Urothelium cell line (cell line): ENCODE measurements at places on chromosomes 7 and 10.

DNA sequence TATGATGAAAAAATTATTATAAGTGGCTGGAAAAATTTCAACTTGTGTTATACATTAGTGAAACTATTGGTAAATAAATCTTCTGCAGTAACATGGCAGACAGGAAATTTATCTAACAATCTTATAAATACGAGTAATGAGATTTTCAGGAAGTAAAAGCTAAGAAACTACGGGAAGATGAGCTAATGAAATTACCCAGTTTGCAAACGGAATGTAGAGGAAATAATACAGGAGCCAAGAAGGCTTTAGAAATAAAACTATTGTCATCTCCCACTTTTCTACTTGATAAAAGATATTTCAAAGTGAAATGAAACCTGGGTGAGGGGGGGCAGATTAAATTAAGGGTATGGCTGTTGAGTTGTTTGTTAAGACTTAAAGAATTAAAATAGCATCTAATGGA lies 332.5 kb upstream of the SORCS1 start:
- DNase-seq = no peak

- DNase-seq = peak; percentile 75
These were observed 9.0 kb upstream of the ARPC1B start for GRCh38 chr7:99365318-99366141.

GRCh38 chr10:79582096-79582495 lies 21.9 kb upstream of the SFTPA2 start:
- DNase-seq = no peak

DNA sequence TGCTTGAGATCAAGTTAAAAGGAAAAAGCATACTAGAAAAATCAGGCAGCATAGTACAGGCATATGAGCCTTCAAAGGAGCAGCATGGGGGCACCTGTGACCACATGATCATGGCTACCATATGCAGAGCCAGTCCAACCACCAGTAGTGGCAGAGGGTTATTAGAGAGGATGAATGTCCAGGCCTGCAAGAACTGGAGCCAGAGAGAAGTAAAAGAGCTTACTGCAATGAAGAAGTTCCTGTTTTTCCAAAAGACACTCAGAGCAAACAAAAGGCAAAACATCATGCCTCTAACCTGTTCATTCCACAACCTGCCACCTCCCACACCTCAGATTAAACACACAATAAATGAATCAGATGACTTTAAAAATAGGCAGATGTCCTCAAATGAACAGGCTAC lies 99.6 kb upstream of the NAMPT start:
- no peak for DNase-seq

DNA sequence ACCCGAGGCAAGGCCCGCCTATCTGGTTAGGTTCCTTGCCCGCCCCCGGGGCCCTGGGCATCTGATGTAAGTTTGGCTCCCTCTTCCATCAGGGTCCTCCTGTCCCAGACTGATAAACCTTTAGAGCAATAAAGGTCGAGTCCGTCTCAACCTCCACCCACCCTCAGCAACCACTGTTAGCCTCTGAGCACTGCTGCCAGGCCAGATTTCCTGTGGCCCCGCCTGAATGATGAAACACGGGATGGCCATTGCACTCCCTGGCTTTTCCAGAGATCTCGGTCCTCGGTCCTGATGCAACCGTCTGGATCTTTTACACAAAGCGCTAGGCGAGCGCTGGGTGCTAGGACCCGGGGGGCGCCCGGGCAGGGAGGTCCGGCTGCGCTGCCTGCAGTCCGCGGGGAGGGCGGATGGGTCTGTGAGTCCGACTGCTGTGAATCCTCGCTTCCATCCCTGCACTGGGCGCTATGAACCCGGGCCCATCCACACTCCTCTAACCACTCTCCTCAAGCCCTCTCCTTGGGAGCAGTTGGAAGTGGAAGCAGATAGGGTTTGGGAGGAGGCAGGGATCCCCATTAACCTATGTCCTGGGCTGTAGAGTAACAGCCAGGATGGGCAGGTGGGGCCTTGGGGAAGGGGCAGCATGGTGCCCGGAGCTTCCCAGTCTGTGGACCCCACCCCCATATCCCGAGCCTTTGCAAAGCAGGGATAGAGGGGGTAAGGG lies 875 bp upstream of the DDIT4 start:
- DNase-seq = peak; percentile 88

DNA sequence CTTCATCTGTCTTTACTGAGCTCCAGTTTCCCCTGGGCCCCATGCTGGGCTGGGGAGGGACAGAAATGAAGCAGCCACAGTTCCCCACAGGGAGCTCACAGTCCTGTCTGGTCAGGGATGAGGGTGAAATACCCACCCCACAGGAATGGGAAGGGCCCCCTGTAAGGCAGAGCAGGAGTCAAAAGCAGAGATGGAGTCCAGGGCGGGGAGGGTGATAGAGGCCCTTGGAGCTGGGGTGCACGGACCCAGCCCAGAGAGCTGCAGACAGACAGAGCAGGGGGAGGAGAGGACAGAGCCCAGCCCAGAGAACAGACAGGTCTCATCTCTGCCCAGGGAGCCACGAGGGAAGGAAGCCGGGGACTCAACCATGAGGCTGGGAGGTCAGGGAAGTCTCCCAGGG lies 34.9 kb upstream of the ZNF488 start:
- no peak for DNase-seq
